Ovary (tissue), 10 donors: ENCODE measurements at places on chromosomes 4 and X. TPM values are rescaled to one million over a fixed set of nuclear protein-coding genes. Genes with fewer than 3 reads are reported as not detected.

The FAM184B gene
- polyA plus RNA-seq = 0.03 TPM

The MUC7 gene
- not detected for polyA plus RNA-seq

The MAGEA1 gene
- not detected for polyA plus RNA-seq

The F8A2 gene
- not detected for polyA plus RNA-seq

The CT83 gene
- not detected for polyA plus RNA-seq

The AWAT2 gene
- polyA plus RNA-seq = not detected

The ADGRG4 gene
- polyA plus RNA-seq = 2.0 TPM

The ANAPC4 gene
- 18.7 TPM for polyA plus RNA-seq

The TCEAL8 gene
- 67.6 TPM for polyA plus RNA-seq

The STOX2 gene
- polyA plus RNA-seq = 2.2 TPM

The RIBC1 gene
- polyA plus RNA-seq = 2.8 TPM

The RGN gene
- 15.6 TPM for polyA plus RNA-seq

The HDAC6 gene
- 95.3 TPM for polyA plus RNA-seq

The SERTM2 gene
- 0.23 TPM for polyA plus RNA-seq

The GPRIN3 gene
- 1.0 TPM for polyA plus RNA-seq

The ERAS gene
- not detected for polyA plus RNA-seq

The LINC00632 gene
- 1.8 TPM for polyA plus RNA-seq

The CFP gene
- 1.7 TPM for polyA plus RNA-seq

The CC2D2A gene
- 9.4 TPM for polyA plus RNA-seq

The CSAG1 gene
- polyA plus RNA-seq = not detected

The FRMPD3 gene
- 1.8 TPM for polyA plus RNA-seq

The SOWAHD gene
- 0.27 TPM for polyA plus RNA-seq

The GRIA3 gene
- 4.2 TPM for polyA plus RNA-seq

The MAML3 gene
- 11.5 TPM for polyA plus RNA-seq

The LRCH2 gene
- 7.0 TPM for polyA plus RNA-seq

The MID1IP1 gene
- 60.4 TPM for polyA plus RNA-seq

The STBD1 gene
- 3.3 TPM for polyA plus RNA-seq

The COL4A5 gene
- 63.0 TPM for polyA plus RNA-seq

The AKAP14 gene
- polyA plus RNA-seq = 0.38 TPM

The SUV39H1 gene
- 5.6 TPM for polyA plus RNA-seq

The QDPR gene
- polyA plus RNA-seq = 24.4 TPM

The SMR3B gene
- not detected for polyA plus RNA-seq
